ENCODE measurements at places on chromosomes 2 and 18.
A peak's percentile ranks its signal among the peaks of the same experiment; 100 is the strongest.

DNA sequence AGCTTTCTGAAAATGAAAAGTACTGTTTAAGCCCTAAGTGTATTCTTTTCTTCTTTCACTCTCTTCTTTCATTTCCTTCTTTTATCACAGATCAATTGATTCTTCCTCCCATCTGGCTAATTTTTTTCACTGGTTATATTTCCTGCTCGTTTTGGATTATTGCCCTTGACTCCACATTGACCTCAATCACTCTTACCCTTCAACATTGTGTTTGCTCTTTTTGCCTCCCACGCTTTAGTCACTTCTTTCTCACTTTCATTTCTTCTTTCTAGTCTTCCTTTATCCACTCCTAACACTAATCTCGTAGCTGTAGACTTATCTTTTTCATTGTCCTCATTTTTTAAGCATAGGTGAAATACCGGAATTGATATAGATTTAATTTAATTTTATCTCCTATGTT, 320.3 kb upstream of the VRK2 start:
- no peak for DNase-seq

DNA sequence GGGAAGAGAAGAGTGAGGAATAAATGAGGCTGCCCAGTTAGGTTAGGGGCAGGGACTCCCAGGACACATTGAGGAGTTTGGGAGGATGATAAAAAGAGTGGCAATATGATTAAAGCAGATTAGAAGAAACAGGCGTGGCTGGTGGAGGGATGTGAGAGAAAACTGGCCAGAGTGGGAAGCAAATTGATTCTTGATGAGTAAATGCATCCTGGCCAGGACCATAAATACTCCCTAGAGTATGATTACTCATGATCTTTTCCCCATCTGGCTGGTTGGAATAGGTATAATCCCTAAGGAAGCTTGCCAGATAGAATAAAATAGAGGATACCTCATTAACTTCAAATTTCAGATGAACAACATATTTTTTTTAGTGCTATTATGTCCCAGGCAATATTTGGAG, 21.5 kb upstream of the DAW1 start:
- no peak for DNase-seq

- no peak for DNase-seq
Measured at GRCh38 chr2:177806025-177806424, 266.6 kb downstream of the PDE11A start.

GRCh38 chr2:215357660-215358059, 45.8 kb downstream of the ATIC start:
- no peak for DNase-seq

DNA sequence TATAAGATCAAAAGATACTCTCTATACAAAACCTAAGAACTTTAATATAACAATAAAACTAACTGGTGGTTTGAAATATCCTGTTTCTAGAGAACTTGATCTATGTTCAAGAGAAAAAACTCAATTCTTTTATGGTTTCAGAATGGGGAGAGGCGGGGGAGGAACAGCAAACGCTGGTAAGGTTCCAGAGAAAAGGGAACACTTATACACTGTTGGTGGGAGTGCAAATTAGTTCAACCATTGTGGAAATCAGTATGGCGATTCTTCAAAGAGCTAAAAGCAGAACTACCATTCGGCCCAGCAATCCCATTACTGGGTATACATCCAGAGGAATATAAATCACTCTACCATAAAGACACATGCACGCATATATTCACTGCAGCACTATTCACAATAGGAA, 17.2 kb downstream of the FAM98A start:
- DNase-seq, result peak; percentile 68

- peak; percentile 57 for DNase-seq
Measured at GRCh38 chr2:179104736-179105135, 54.8 kb upstream of the CCDC141 start.
